ENCODE measurements at places on chromosomes 4 and X.

GRCh38 chr4:186204103-186204559 is 12.8 kb downstream of the CYP4V2 start:
- DNase-seq: no peak

- DNase-seq: no peak
Observed at GRCh38 chr4:118850488-118851173, 14.7 kb upstream of the SEC24D start.

DNA sequence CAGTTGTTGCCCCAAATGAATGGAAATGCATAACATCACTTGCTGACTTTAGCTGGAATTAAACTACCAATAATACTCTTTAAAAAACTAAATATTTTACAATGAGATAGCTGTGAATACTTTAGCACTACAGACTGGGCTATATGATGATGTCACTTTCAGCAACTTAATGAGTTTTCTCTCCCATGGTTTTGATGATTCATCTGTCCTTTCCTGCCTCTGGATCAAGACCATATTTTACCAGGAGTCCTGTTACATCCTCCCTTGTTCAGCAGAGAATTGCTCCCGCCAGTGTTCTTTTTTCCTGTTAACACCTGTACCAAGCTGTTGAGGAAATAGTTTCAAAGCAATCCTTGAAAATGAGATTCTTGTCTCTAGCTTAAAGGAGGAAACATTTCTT is 543.0 kb downstream of the SPRY1 start:
- no peak for DNase-seq

DNA sequence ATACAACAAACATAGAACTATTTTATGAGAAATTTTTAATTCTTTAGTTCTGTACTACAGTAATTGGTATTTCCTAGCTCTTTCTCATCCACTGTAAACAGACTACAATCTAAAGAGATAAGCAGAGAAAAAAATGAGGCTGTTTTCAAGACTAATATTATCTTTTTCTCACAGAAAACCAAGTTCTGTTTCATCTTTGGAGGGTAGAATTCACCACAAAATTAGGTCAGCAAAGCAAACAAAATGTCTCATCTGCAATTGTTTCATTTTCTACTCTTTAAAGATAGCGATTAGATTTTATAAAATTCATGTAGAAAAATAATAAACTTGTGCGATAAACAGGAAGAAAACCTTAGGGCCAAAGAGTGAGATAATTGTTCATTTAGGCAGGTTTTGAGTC is 10.8 kb downstream of the APOO start:
- no peak for DNase-seq

GRCh38 chrX:11952176-11952720 is 186.0 kb upstream of the FRMPD4 start:
- no peak for DNase-seq

DNA sequence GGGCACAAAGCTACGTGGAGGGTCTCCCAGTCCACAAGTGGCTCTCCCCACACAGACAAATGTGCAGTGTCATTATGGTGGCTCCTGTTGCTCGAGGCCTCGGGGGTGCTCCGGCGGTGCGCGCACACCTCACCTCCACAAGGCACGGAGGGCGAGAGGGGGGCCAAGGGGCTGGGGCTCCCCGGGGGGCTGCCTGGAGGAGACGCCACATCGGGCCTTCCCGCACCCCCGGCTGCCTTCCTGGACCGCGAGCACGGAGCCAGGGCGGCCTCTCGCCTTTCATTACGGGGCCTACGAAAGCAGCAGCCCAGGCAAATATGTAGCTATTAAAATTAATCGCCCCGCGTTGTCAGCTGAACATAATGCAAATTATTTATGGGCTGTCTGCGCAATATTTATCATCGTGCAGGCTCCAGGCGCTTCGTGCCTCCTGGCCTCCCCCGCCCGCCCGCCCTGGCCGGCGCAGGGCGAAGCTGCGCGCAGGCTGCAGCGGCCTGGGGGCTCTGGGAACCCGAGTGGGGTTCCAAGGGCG is 70.8 kb upstream of the BCOR start:
- DNase-seq: no peak

DNA sequence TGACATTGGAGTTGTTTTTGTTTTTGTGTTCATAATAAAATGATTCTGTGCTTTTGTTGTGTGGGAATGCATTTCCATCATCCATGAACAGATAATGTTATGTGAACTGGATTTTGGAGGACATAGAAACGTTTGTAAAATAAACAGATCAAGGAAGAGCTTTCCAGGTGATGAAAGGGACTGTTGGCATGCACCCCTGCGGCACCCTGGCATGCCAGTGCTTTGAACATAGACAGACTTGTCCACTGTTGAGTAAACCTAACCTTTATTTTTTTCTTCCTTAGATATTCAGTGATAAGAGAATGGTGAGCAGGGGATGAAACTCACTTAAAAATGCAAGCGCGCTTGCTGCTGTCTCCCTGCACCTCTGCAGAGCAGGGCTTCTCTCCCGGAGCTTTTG is 59.8 kb downstream of the TRAPPC11 start:
- no peak for DNase-seq

- no peak for DNase-seq
Observed at GRCh38 chr4:24769571-24769970, 25.8 kb upstream of the SOD3 start.

DNA sequence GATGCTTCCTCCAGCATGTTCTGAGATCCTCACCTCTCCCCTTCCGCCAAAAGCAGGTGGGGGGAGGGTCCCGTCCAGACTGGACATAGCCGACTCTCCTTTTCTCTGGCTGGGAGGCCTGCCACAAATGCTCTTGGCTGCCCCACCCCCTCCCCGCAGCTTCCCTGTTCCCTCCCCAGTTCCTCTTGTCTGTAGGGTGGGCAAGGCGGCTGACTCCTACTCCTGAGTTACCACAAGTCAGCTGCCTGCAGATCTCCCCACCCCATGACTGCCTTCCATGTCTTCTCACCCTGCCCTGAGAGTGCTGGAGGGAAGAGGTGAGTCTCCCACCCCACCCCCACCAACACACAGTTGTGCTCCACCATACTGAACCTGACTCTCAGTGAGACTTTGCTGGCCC is 2.9 kb downstream of the ATP6AP1 start:
- no peak for DNase-seq

- no peak for DNase-seq
Observed at GRCh38 chrX:126658447-126658846, 105.8 kb upstream of the DCAF12L1 start.

GRCh38 chr4:2651546-2651945 is 104.6 kb downstream of the TNIP2 start:
- DNase-seq: no peak

DNA sequence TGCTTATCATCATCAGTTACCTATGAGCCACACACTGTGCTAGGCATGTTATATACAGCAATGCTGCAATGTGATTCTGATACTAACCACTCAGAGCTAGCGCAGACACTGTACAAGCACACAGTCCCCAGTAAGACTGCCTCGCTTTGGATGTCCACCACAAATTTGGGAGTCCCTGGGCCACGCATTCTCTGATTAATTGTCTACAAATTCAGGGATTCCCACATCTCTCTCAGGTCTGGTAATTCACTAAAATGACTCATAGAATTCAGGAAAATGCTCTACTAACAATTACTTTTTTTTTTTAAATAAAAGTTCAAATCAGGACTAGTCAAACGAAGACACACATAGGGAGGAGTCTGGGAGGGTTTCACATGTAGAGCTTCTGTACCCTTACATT is 652.1 kb upstream of the AADAT start:
- DNase-seq: no peak

DNA sequence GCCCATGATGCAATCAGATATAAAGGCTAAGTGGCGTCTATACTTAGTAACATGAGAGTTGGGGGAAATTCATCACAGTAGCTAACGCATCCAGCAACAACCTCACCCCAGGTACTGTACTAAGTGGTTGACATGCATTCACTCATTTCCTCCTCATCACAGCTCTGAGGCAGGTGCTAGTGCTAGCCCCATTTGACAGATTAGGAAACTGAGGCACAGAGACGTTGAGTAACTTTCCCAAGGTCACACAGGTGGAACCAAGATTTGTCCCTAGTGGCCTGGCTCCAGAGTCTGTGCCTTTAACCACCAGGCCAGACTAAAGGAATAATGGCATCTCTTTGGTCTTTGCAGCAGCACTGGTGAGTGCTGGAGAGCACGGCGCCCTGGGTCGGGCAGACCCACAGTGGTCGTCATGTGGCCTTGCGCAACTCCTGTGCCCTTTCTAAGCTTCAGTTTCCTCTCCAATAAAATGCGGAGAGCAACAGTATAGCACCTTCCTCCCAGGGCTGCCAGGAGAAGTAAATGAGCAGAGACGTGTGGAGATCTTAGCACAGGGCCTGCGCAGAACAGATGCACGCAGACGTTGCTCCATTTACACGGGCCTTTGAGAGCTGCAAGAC is 186.4 kb downstream of the BCOR start:
- DNase-seq: no peak

GRCh38 chr4:168637872-168638756 is 141.3 kb downstream of the PALLD start:
- DNase-seq: no peak

GRCh38 chr4:60657807-60658206 is 542.3 kb upstream of the ADGRL3 start:
- DNase-seq: no peak

- DNase-seq: no peak
Observed at GRCh38 chrX:119990556-119991004, 47.0 kb upstream of the NKAP start.

DNA sequence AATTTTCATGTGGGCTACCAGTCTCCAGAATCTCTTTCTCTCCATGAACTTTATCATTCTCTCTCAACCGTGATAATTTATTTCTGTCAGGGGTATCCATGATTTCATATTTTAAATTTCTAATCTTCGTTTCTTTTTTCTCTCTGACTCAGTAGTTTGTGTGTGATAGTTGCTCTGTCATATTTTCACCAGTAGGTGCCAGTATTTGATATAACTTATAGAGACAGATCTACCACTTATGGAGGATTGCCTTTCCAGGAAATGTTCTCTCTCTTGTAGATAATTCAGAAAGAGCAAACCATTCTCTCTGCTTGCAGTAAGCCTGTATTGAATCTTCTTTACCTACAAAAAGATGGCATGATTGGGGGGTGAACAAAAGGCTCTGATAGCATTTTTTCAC is 79.3 kb upstream of the DYNLT3 start:
- no peak for DNase-seq

DNA sequence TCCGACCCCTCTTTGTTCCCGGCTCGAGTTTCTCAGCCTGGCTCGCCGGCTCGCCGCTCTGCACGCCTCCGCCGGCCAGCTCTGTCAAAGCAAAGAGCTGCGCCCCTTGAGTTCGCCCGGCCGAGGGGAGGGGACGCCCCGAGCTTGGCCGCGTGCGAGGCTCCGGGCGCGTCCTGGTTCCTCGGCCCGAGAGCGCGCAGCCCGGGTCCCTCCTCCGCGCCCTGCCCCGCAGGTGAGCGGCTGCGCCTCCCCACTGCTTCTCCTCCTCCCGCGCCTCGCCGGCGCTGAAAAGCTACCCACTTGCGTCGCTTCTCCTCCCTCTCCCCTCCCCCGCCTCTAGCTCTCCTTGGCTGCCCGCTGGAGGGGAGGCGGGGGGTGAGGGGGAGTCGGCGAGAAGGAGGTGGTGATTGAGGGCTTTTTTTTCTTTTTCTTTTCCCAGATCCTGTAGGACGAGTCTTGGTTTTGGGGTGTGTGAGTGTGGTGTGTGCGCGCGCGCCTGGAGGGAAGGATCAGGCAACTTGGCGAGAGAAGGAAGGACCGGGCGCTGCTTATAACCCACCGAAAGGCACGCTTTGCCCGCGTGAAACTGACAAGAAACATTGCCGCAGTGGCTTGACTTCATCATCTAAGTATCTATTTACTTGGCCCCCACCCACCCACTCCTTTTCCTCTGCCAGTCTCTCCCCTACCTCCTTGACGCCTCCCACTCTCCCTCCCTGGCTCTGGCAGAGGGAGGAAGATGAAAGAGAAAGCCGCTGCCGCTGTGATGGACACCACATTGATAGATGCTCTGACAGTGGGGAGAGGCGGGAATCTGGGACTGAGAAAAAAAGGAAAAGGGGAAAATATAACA is at the start of gene LEF1:
LEF1 (minus strand) TSS at position 262 of the 853 bp plus-strand sequence. CDS start 1,165 bp downstream, outside the sequence.
- no peak for DNase-seq

GRCh38 chr4:168856312-168856711 is 153.7 kb downstream of the CBR4 start:
- no peak for DNase-seq

DNA sequence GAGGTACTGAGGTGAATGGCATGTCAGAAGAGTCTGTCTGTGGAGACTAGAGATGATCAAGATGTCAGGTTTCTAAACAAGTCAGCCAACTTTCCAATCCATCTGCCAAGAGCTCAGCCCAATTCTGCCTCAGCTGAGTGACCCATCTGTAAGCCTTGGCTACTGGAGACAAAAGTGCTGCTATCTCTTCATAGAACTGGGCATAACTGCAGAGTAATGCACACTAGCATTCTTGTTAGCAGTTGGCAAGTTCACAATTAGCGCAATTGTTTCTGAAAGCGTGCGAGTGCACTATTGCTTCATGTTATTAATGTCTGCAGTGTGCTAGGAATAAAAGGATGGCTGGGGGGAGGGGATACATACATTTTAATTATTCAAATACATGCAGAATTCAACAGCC is 32.9 kb upstream of the SH3D19 start:
- no peak for DNase-seq

DNA sequence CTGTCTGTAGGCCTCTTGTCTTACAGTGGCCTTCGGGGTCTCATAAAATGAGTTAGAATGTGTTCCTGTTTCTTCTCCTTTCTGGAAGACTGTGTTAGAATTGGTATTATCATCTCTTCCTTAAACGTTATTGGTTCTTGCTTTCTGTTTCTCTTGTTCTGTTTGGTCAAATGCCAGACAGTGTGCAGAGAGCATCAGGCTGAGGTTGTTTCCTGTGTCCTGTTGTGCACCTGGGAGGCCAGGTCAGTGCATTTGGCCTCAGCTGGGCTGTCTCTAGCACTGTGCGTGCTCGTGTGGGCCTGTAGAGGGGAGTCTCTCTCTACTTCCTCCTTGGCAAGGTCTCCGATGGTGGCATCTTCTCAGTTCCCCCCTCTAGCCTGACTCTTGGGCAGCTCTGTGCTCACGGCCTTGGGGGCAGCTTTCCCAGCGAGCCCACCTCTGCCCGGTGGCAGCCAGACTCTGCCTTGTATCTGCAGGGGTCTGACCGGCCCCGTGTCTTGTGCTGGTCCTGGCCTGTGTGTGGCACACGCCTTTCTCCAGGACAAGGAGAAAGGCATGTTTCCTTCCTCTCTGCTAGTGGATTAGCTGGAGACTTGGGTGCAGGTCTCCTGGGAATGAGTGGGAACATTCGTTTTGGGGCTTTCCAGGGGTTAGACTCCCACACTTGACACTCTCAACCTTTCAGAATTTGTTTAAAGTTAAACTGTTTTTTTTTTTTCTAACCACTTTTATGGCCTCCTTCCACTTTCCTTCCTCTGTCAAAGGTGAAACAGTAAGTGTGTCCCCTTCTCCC is 62.3 kb downstream of the FAM193A start:
- DNase-seq: no peak

GRCh38 chr4:181830404-181831035 is 412.7 kb upstream of the TENM3 start:
- no peak for DNase-seq

- no peak for DNase-seq
Observed at GRCh38 chr4:169443748-169444147, 168.6 kb downstream of the NEK1 start.

DNA sequence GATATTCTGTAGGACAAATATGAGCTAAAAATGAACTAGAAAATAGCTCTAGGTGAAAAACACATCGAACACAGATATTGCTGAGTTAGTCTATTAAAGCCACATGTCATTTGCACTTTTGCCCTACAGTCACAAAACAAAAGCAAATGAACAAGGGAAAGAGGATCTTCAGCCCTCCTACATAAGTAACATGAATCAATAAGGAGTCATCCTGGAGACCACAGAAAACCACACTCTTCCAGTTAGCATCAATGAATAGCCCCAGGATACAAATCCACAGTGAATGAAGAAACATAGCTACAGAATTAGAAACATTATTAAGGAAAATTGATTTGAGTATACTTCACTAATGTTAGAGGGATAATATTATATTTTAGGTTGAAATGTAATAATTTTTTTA is 311.4 kb downstream of the MAPK10 start:
- no peak for DNase-seq
